ENCODE measurements at places on chromosomes 16 and 17.

DNA sequence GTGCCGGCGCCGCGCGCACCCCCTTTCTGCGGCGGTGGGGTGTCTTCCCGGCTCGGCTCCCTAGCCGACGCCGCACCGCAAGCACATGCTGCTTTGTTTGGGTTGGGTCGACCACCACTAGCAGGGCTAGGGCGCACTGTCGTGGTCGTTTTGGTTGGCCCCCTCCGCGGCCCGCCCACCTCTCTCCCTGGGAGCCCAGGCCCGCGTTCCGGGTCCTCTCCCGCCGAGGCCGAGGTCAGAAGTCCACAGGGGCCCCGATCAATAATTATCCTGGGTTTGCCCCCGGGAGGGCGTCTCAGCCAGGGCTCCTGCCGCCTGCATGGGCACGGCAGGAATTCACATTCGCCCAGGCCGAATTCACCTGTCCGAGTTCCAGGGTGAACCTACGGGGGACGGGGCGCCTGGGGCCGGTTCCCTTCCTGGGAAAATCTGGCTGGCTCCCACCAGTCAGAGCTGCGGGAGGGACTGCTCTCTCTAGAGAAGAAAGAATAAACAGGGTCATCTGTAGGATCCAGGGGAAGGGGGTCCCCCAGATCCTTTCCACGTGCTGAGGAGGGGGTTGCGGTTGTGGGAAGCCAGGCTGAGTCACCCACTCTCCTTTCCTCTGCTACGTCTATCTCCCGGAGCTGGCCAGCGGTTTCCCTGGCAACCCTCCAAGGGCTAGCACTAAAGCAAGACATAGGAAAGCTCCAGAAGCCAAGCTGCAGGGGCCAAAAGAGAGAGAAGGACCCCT is 584 bp upstream of the STAT5B start:
- peak overlapping the region; percentile 92 for H3K4me3 ChIP-seq
- no peaks in the 10 kb centered on the region for H3K36me3 ChIP-seq
- peaks cover 48% of the 10 kb centered on the region for H3K4me1 ChIP-seq
- H3K27me3 ChIP-seq = no peaks in the 10 kb centered on the region
- peak overlapping the region; percentile 90 for H3K27ac ChIP-seq
- DNase-seq = no peak

DNA sequence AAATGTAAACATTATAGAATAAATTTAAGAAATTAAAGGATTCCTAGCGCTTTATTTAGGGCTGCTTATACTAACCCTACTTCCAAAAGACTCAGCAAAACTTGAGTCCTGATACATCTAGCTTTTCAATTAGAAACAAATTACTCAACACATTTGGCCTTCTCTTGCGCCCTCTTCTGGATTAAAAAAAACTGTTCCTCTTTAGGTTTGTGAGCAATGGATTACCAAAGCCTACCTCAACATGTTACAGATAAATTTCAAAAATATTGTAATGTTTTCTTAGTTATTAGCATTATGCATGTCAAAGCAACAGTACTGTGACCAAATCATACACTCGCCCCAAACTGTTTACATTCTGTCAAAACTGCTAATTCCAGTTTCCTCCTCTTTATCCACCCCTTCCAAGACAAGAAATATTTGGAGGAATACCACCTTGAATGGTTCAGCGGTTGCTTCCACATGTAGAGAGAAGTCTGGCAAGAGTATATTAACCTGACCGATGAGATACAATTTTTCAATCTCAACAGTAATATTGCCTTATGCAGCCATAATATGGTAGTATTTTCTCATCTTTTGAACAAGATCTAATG is 2.7 kb downstream of the NUFIP2 start:
- H3K4me3 ChIP-seq = peak overlapping the region; percentile 93
- DNase-seq = no peak
- no peaks in the 10 kb centered on the region for H3K27me3 ChIP-seq
- peaks cover 9% of the 10 kb centered on the region for H3K36me3 ChIP-seq

- peaks cover 53% of the 10 kb centered on the region for H3K4me1 ChIP-seq
- no peaks in the 10 kb centered on the region for H3K27me3 ChIP-seq
- no peak for DNase-seq
- H3K27ac ChIP-seq = peak overlapping the region; percentile 34
- H3K4me3 ChIP-seq = no peak overlapping the region
Observed at GRCh38 chr17:2106308-2106955, 51.5 kb downstream of the HIC1 start.

DNA sequence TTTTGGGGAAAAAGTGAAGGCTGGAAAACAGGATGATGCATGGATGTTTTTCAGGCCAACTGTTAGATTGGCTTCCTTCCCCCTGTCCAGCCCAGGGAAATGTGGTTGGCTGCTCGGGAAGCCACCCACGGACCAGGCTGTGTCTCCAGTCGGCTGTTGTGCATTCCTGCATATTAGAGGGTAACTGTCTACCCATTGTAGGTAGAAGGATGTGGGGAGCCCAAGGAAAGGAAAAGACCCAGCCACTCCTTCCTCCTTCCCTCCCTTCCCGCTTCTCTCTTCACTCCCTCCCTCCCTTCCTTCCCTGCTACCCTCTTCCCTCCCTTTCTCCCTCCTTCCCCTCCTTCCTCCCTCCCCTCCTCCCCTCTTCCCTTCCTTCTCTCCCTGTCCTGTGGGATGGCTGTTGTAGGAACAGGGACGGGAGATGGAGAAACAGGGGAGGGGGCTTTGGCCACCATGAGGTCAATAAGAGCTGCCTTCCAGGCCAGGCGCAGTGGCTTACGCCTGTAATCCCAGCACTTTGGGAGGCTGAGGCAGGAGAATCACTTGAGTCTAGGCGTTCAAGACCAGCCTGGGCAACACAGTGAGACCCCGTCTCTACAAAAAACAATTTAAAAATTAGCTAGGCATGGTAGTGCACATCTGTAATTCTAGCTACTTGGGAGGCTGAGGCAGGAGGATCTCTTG is 16.9 kb downstream of the SYT17 start:
- no peak overlapping the region for H3K4me3 ChIP-seq
- DNase-seq = no peak
- H3K27me3 ChIP-seq = no peaks in the 10 kb centered on the region
- H3K4me1 ChIP-seq = peaks cover 8% of the 10 kb centered on the region
- H3K27ac ChIP-seq = no peak overlapping the region

GRCh38 chr17:51354936-51355335 is 94.6 kb downstream of the UTP18 start:
- H3K36me3 ChIP-seq = no peaks in the 10 kb centered on the region
- H3K27ac ChIP-seq = no peak overlapping the region
- H3K4me3 ChIP-seq = no peak overlapping the region
- DNase-seq = no peak

DNA sequence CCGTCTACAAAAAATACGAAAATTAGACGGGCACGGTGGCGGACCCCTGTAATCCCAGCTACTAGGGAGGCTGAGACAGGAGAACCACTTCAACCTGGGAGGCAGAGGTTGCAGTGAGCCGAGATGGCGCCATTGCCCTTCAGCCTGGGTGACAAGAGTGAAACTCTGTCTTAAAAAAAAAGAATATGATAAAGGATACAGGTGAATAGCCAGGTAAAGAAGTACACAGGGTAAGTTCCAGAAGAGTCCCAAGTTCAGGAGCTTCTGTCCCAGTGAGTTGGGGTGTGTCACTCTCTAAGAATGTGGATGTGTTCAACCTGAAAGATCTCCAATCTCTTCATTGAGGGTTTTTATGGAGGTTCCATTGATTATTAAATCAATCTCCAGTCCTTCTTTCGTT is 6.8 kb downstream of the TMC5 start:
- H3K4me1 ChIP-seq = no peaks in the 10 kb centered on the region
- no peak for DNase-seq
- H3K27me3 ChIP-seq = no peaks in the 10 kb centered on the region
- H3K4me3 ChIP-seq = no peak overlapping the region
- H3K36me3 ChIP-seq = no peaks in the 10 kb centered on the region

- no peak overlapping the region for H3K4me3 ChIP-seq
- H3K36me3 ChIP-seq = peaks cover 23% of the 10 kb centered on the region
- peak overlapping the region; percentile 77 for H3K27ac ChIP-seq
- H3K27me3 ChIP-seq = peaks cover 14% of the 10 kb centered on the region
Observed at GRCh38 chr17:80969030-80969673, 22.5 kb upstream of the CHMP6 start.

DNA sequence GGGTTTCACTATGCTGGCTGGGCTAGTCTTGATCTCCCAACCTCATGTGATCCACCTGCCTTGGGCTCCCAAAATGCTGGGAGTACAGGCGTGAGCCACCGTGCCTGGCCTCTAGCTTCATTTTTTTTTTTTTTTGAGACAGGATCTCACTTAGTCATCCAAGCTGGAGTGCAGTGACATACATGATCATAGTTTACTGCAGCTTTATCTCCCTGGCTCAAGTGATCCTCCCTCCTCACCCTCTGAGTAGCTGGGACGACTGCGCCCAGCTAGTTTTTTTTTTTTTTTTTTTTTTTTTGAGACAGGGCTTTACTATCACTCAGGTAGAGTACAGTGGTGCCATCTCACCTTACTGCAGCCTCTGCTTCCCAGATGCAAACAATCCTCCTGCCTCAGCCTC is 9.7 kb downstream of the RPA1 start:
- H3K27me3 ChIP-seq = no peaks in the 10 kb centered on the region
- no peak overlapping the region for H3K4me3 ChIP-seq
- H3K4me1 ChIP-seq = no peaks in the 10 kb centered on the region
- peaks cover 18% of the 10 kb centered on the region for H3K36me3 ChIP-seq
- no peak overlapping the region for H3K27ac ChIP-seq

DNA sequence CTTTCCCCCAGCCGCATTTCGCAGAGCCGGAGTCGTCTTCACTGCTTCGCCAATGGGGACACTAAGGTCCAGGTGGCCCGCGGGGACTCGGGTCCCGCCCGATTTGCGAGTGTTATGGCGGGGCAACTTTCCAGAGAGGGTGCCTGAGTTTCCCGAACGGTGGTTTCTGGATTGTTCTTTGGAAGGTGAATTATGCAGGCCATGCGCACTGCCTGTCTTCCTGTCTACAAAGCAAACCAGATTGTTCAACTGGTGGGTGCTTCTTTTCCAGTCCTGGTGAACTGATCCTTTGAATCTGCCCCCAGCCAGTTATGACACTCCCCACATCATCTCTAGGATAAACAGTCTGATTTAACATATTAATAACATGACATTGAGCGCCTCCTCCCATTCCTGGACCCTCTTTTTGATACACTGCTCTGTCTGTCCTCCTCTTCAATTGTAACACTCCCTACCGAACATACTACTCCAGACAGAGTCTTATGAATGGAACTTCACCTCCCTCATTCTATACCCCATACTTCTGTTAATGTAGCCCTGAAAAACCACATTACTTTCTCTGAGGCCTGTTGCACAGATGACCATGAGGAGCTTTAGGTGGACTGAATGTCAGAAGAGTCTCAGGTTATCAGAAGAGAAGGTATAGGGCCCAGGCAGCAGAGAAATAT is 159.0 kb downstream of the RAB11FIP4 start:
- H3K4me3 ChIP-seq = peak overlapping the region; percentile 81
- H3K4me1 ChIP-seq = peaks cover 5% of the 10 kb centered on the region
- no peaks in the 10 kb centered on the region for H3K27me3 ChIP-seq

DNA sequence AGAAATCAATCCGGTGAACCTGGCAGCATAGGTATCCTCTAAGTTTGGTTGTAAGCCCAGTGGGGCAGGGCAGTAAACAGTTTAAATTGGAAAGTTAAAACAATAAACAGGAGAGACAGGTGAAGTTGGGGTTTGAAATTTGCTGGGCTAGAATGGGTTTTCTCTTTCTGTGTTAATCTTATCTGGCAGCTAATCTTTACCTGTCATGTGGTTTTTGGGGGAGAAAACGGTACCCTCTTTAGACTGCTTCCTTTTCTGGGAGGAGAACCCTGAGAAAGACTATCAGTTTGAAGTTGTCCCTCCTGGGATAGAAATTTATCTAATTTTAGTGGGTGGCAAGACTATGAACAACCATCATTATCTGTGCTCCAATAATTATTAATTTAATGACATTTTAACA is 24.0 kb downstream of the CDH13 start:
- no peak for DNase-seq
- no peak overlapping the region for H3K27ac ChIP-seq
- no peaks in the 10 kb centered on the region for H3K27me3 ChIP-seq
- H3K4me3 ChIP-seq = no peak overlapping the region
- H3K36me3 ChIP-seq = no peaks in the 10 kb centered on the region

- no peaks in the 10 kb centered on the region for H3K27me3 ChIP-seq
- peak overlapping the region; percentile 75 for H3K4me3 ChIP-seq
- H3K27ac ChIP-seq = peak overlapping the region; percentile 98
- H3K4me1 ChIP-seq = peaks cover 67% of the 10 kb centered on the region
- no peak for DNase-seq
- H3K36me3 ChIP-seq = no peaks in the 10 kb centered on the region
Observed at GRCh38 chr17:2398655-2399571, 1.9 kb downstream of the MNT start.

DNA sequence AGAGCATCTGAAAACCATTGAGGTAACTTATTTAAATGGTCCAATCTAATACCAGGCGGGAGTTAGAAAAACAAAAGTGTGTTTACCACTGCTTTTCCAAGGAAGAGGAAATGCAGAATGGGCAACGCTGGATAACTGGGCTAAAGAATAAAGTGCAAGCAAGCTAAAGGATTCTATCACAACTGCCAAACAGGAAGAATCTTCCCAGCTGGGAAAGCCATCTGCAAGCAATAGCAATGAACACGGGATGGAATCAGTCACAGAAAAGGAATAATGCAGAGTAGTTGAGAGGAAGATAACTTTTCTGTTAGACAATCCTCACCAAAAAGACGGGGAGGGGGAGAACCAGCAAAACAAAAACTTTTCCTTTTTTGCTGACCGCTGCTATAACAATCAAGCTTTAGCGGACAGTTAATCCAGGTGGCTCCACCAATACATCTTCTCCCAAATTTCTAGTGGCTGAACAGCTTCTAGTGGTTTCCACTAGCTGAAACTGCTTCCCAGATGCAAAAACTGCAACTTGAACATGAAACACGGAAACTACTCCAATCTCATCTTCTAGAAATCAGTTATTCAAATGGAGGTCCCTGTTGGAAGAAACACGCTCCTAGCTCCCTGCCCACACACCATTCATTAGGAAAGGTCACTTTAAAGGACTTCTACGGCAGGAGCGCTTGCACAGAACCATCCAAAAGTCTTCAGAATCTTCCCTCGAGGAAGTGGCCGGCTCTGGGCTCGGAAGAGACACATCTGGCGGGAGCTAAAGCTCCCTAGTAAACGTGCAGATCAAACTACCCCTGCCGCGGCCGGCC is 929 bp downstream of the TMEM11 start:
- no peak for DNase-seq
- H3K27ac ChIP-seq = peak overlapping the region; percentile 92
- peaks cover 82% of the 10 kb centered on the region for H3K4me1 ChIP-seq
- H3K36me3 ChIP-seq = peaks cover 21% of the 10 kb centered on the region
- H3K4me3 ChIP-seq = peak overlapping the region; percentile 93

GRCh38 chr17:48726114-48726915 is 2.2 kb downstream of the HOXB13 start:
- no peaks in the 10 kb centered on the region for H3K36me3 ChIP-seq
- no peak for DNase-seq
- H3K4me3 ChIP-seq = no peak overlapping the region
- H3K27me3 ChIP-seq = peaks cover 99% of the 10 kb centered on the region
- H3K4me1 ChIP-seq = peaks cover 23% of the 10 kb centered on the region
